ENCODE measurements at places on chromosomes 12 and 14. TPM values are rescaled to one million over a fixed set of nuclear protein-coding genes. Genes with fewer than 3 reads are reported as not detected.

HNF1A gene
- total RNA-seq: not detected

GDF11 gene
- total RNA-seq: 18.7 TPM

NOS1 gene
- 0.95 TPM for total RNA-seq

GOLT1B gene
- total RNA-seq: 29.6 TPM

RNASE7 gene
- 0.66 TPM for total RNA-seq

HOXC12 gene
- not detected for total RNA-seq

TMEM52B gene
- total RNA-seq: 0.97 TPM
